ENCODE measurements at places on chromosomes 6 and 20. TPM values are rescaled to one million over a fixed set of nuclear protein-coding genes. Genes with fewer than 3 reads are reported as not detected.
A peak's percentile ranks its signal among the peaks of the same experiment; 100 is the strongest.

DNA sequence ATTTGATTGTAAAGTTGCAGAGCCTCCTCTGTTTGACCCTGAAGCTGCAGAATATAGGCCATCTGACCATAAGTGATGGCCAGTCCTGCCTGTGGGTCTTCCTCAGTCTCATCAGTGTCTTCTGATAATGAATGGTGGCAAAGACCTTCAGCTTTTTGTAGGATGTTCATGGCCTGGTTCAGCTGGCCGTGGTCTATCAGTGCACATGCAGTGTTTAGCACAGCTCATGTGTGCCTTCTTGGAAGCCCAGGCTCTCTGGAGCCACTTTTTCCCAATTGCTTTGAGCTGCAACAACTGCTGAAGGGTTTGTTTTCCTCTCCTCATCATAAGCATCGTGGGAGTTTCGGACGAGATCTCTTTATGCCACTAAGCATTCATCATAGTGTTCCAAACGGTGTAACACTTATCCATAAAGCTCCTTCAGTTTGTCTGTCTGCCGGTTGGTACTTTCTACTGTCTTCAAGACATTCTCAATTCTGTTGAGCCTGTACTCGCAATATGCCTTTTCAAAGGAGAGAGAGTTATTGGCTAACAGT, 70.1 kb upstream of the TULP4 start:
- no peak for DNase-seq

DNA sequence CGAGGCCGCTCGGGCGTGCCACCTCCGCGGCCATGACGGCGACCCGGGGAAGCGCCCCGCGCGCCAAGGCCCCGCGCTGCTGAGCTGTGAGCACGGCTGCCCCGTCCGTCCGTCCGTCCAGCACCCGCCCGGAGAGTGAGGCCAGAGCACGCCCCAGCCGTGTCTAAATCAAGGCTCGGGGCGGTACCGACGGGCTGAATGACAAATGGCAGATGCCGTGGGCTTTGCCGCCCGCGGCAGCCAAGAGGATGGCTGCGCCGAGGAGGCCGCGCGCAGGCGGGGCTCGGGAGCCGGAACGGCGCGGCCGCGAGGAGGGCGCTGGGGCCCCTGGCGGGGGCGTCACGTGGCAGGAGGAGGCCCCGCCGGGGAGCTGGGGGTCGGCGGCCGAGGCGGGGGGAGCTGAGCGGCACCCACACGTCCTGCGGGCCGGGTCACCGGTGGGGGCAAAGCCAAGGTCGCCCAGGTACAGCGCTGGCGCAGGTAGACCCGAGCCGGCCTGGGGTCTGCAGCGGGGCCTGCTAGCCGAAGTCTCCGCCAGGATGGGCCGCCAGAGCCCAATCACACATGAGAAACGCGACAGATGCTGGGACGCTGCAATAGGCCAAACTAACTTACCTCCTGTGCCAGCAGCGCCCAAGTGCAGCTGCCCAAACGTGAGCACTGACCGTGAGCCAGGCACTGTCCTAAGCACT, at the start of gene PLAGL1:
Gene PLAGL1 (minus strand): TSS at position 140 of the 692 bp plus-strand sequence. CDS start 60,123 bp downstream, outside the sequence.
- peak; percentile 87 for DNase-seq

MMS22L gene
- total RNA-seq, result 3.3 TPM

PTCRA gene
- total RNA-seq, result not detected

DNA sequence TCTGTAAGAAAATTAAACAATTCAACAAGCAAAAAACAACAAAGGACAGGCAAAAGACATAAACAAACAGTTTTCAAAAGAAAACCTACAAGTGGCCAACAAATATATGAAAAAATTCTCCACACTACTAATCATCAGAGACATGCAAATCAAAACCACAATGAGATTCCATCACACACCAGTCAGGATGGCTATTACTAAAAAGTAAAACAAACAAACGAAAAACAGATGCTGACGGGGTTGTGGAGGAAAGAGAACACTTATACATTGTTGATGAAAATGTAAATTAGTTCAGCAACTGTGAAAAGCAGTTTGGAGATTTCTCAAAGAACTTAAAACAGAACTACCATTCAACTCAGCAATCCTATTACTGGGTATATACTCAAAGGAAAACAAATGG, 537.6 kb downstream of the HDGFL1 start:
- no peak for DNase-seq

- DNase-seq, result no peak
These were observed 19.0 kb downstream of the ETV7 start for GRCh38 chr6:36368421-36368820.

GRCh38 chr6:125124049-125124669, 29.4 kb upstream of the TPD52L1 start:
- no peak for DNase-seq

DNA sequence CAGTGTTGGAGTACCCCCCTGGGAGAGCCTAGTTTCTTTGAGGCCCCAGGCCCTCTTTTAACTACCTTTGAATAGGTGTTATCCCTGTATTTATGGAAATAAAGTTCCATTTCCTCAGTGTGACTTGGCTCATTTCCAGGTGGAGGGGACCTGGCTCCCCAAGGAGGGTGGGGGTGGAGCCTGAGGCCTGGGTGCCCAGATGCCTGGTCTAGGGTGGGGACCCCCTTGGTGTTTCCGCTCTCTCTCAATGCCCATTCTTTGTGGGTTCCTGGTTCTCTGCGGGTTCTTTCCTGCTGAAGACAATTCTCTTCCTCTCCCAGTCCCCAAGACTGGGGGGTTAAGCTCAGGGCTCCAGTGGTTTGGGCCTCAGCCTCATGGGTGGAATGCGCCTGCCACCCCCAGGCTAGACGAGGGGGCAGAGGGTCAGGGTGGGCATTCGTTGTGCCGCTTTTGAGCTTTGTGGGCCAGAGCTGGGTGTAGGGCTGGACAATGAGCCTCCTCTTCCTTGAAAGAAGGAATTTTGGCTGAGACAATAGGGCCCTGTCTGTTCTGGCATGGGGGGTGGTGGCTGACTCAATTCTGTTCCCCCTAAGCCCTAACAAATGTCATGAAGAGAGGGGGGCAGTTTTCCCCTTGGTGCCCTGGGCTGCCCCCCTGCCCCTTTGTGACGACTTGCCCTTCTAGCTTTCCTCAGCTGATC, 686 bp upstream of the EGFL8 start:
- DNase-seq, result no peak

All from left ventricle myocardium superior (tissue), 1 donor.